ENCODE measurements at places on chromosomes 3 and 15. TPM values are rescaled to one million over a fixed set of nuclear protein-coding genes. Genes with fewer than 3 reads are reported as not detected.
A peak's percentile ranks its signal among the peaks of the same experiment; 100 is the strongest.

FAM98B gene
- 27.8 TPM for total RNA-seq

PIF1 gene
- total RNA-seq, result 4.6 TPM

DNA sequence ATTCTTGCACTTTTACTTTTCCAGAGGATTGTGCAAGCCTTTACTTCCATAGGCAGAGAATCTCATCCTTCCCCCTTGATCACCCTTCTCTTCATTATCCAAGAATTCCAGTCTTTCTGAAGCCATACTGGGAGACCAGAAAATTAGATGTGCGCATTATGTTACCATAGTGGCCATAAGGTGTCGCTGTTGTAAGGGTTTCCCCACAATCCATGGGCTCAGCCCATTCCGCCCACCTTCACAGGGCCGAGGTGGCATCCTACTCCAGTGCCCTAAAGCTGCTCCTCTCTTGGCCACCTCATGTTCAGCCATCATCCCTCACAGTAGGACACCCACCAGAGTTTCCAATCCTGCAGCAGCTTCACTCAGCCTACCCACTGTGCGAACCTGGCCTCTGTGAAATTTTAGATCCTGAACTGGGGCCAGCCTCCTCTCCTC, 35.0 kb downstream of the CTSH start:
- H3K27me3 ChIP-seq, result no peaks in the 10 kb centered on the region
- no peaks in the 10 kb centered on the region for H3K36me3 ChIP-seq
- no peak overlapping the region for H3K27ac ChIP-seq
- DNase-seq, result peak; percentile 23
- H3K4me1 ChIP-seq, result peaks cover 59% of the 10 kb centered on the region

GRCh38 chr3:23648996-23649395, 156.8 kb upstream of the UBE2E1 start:
- H3K27ac ChIP-seq, result no peak overlapping the region
- H3K4me3 ChIP-seq, result no peak overlapping the region
- H3K36me3 ChIP-seq, result no peaks in the 10 kb centered on the region
- no peaks in the 10 kb centered on the region for H3K27me3 ChIP-seq
- no peak for DNase-seq

DOCK3 gene
- total RNA-seq, result 2.9 TPM

CTXN2 gene
- total RNA-seq, result not detected

CPNE4 gene
- total RNA-seq, result 23.2 TPM

DNA sequence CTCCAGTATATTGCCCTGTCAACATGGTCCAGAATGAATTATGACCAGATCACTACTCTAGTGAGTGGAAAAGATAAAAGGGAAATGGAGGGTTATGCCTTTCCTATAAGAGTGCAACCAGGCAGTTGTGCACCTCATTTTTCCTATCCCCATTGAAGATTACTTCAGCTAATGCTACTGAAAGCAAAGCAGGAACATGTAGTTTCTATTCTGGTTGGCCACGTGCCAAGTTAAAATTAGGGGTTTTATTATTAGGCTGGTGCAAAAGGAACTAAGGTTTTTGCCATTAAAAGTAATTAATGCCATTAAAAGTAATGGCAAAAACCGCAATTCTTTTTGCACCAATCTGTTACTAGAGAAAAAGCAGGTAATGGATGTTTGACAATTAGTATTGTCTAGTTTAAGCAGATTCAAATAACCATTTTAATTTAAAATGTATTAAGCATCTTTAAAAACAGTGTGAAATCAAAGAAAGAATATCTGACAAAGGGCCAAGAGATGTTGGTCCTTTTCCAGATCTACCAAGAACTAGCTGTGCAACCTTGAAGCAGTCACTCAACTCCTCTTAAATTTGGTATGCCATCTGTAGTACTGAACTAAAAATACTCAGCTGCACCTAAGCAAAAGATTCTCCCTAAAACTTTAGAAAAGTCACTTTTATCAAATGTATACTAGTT, 567.5 kb upstream of the CCDC54 start:
- H3K27me3 ChIP-seq, result no peaks in the 10 kb centered on the region
- peaks cover 23% of the 10 kb centered on the region for H3K4me1 ChIP-seq
- H3K4me3 ChIP-seq, result no peak overlapping the region
- H3K27ac ChIP-seq, result no peak overlapping the region

DNA sequence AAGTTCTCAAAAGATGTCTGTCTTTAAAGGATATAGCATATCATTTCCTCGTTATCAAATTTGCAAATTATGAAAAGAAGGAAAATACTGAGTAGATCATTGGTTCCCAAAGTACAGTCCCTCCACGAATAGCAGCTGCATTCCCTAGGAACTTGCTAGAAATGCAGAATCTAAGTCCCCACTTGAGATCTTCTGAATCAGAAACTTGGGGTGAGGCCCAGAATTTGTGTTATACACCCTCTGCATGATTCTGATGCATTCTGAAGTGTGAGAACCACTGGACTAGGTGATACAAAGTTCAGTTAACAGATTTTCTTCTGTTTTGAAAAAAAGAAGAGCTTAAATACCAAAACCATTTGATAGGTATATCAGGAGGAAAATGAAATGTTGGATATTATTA, 77.1 kb downstream of the SLC25A26 start:
- H3K27me3 ChIP-seq, result no peaks in the 10 kb centered on the region
- H3K4me3 ChIP-seq, result no peak overlapping the region
- peaks cover 23% of the 10 kb centered on the region for H3K4me1 ChIP-seq
- DNase-seq, result peak; percentile 25
- H3K36me3 ChIP-seq, result no peaks in the 10 kb centered on the region

DNA sequence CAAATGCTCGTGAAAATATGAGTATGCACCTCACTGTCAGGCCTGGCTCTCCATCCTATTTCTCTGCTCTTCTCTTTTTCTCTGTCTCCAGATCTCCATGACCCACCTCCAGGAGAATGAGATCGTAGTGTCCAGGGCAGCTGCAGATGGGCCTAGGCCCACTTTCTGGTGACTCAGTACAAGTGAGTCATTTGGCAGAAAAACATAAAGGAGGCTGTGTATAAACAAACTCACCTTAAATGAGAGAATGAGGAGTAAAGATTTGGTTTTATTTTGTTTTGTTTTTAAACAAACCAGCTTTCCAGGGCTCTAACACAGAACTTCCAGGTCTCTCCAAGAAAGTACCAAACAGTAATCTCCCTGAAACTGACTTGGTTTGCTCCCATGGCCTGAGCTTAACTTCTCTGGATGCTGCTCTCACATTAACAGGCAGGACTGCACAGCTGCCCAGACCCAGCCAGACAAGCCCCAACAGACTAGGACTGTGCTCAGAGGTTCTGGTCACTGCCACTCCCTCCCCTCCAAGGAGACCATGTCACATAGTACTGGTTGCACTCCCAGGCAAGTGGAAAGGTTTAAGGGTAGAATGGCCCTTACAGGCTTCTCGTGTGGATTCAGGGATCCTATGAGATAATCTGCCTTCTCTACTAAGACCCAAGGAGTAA, 1.5 kb upstream of the HEG1 start:
- H3K4me3 ChIP-seq, result no peak overlapping the region
- peaks cover 64% of the 10 kb centered on the region for H3K4me1 ChIP-seq
- DNase-seq, result no peak
- H3K27me3 ChIP-seq, result no peaks in the 10 kb centered on the region
- no peaks in the 10 kb centered on the region for H3K36me3 ChIP-seq

NR2F2 gene
- total RNA-seq, result 22.4 TPM

DNA sequence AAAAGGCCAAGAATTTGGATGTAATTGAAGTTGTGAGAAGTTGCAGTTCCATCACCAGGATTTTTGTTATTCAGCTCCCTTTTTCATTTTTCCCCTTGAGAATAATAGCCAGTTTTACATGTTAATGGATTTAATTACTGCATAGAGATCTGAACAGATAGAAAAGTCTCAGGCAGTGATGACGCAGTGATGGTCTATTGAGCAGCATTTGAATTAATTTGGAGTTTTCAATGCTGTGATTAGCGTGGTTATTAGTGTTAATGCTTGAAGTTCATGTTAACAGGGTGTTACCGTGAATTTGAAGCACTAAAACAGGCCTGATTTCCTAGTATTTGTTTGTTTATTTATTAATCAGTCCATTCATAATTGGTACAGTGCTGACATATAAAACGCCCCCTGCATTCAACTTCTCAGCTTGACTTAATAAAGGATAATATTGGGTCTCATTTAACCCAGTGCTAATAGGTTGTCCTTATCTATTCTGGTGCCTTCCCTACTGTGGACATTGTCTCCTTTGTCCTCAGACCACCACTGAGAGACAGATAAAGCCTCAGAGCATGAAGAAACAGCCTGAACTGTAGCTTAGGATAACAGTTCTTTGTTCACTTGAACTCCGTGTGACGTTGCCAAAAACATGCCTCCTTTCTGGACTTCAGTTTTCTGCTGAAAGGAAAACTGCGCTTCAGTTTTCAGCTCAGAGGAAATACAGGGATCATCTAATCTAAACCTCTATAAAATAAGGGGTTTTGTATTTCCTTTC, 82.4 kb downstream of the RTP4 start:
- H3K27ac ChIP-seq, result no peak overlapping the region
- DNase-seq, result no peak
- no peaks in the 10 kb centered on the region for H3K36me3 ChIP-seq
- no peaks in the 10 kb centered on the region for H3K27me3 ChIP-seq

ECE2 gene
- 0.10 TPM for total RNA-seq

- no peak within 1 kb of the TSS for H3K27ac ChIP-seq
- no peaks in the 10 kb centered on the region for H3K36me3 ChIP-seq
- H3K4me3 ChIP-seq, result no peak within 1 kb of the TSS
- H3K4me1 ChIP-seq, result peaks cover 8% of the 10 kb centered on the region
Observed at GRCh38 chr3:186717039-186717457, at the start of gene KNG1. KNG1 (plus strand) TSS chr3:186717359; CDS start chr3:186717543, 184 bp downstream.

- no peaks in the 10 kb centered on the region for H3K4me1 ChIP-seq
- no peaks in the 10 kb centered on the region for H3K27me3 ChIP-seq
- no peak for DNase-seq
- no peaks in the 10 kb centered on the region for H3K36me3 ChIP-seq
- no peak overlapping the region for H3K4me3 ChIP-seq
Observed at GRCh38 chr15:46117071-46117470, 482.2 kb downstream of the SQOR start.

GRCh38 chr15:60583946-60584345, 105.0 kb upstream of the ICE2 start:
- peaks cover 22% of the 10 kb centered on the region for H3K4me1 ChIP-seq
- no peak for DNase-seq
- no peaks in the 10 kb centered on the region for H3K27me3 ChIP-seq
- H3K27ac ChIP-seq, result no peak overlapping the region

GRCh38 chr15:40847223-40847961, 3.5 kb downstream of the SPINT1 start:
- no peak overlapping the region for H3K27ac ChIP-seq
- H3K4me3 ChIP-seq, result no peak overlapping the region
- H3K27me3 ChIP-seq, result peaks cover 16% of the 10 kb centered on the region
- peak; percentile 46 for DNase-seq
- no peaks in the 10 kb centered on the region for H3K36me3 ChIP-seq
- no peaks in the 10 kb centered on the region for H3K4me1 ChIP-seq

DNA sequence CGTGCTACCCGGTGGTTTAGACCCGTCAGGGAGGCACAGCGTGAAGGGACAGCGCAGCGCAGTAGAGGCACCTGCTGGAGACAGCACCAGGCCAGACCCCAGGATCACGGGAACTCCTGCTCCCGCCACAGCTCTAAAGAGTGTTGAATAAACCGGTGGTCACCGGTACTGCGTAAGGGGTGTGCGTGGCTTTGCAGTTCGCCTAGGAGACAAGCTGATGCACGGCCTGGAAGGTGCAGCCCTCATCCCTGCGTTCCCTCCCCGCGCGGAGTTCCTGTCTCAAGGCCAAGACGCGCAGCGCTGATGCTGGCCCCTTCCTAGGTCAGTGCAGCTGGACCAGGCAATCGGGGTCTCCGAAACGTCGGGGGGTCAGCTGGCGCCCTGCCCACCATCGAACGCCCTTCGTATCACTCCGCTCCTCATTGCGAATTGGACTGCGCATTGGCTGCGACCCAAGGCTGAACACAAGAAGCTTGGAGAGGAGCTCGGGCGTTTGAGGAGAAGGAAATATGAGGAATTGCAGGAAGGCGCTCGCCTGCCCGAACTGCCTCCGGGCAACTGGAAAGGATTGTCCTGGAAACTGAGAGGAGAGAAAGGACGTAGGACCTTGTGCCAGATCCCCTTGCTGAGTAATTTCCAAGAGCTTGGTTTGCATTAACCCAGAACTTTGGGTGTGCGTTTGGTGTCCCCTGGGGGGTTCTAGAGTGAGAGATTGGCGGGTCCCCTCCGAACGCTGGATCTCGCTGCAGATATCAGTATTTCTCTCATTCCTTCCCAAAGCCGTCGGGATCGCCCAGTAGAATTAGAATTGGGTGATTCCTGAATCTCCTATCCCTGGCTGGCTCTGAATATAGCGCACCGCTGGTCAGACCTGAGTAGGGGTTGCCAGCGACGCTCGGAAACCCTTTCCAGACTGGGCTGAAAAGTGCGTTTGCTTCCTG, 2.3 kb upstream of the SOX14 start:
- DNase-seq, result no peak
- H3K4me1 ChIP-seq, result peaks cover 3% of the 10 kb centered on the region
- H3K36me3 ChIP-seq, result no peaks in the 10 kb centered on the region
- peaks cover 75% of the 10 kb centered on the region for H3K27me3 ChIP-seq
- no peak overlapping the region for H3K4me3 ChIP-seq
- no peak overlapping the region for H3K27ac ChIP-seq

- H3K27ac ChIP-seq, result no peak overlapping the region
- H3K27me3 ChIP-seq, result no peaks in the 10 kb centered on the region
- H3K4me1 ChIP-seq, result no peaks in the 10 kb centered on the region
- no peaks in the 10 kb centered on the region for H3K36me3 ChIP-seq
- H3K4me3 ChIP-seq, result no peak overlapping the region
Observed at GRCh38 chr15:69508659-69509058, 56.0 kb downstream of the RPLP1 start.

DNA sequence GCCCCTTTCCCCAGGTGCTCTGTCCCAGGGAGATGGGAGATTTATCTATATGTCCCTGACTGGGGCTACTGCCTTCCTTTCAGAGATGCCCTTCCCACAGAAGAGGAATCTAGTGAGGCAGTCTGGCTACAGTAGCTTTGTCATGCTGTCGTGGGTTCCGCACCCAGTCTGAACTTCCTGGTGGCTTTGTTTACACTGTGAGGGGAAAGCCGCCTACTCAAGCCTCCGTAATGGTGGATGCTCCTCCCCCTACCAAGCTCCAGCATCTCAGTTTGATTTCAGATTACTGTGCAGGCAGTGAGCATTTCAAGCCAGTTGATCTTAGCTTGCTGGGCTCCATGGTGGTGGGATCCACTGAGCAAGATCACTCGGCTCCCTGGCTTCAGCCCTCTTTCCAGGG, 35.4 kb upstream of the SLC7A14 start:
- peaks cover 11% of the 10 kb centered on the region for H3K4me1 ChIP-seq
- no peak overlapping the region for H3K4me3 ChIP-seq
- H3K36me3 ChIP-seq, result no peaks in the 10 kb centered on the region
- DNase-seq, result no peak
- no peak overlapping the region for H3K27ac ChIP-seq
- no peaks in the 10 kb centered on the region for H3K27me3 ChIP-seq

MAGEL2 gene
- 0.09 TPM for total RNA-seq

TYRO3 gene
- total RNA-seq, result 3.5 TPM

DNA sequence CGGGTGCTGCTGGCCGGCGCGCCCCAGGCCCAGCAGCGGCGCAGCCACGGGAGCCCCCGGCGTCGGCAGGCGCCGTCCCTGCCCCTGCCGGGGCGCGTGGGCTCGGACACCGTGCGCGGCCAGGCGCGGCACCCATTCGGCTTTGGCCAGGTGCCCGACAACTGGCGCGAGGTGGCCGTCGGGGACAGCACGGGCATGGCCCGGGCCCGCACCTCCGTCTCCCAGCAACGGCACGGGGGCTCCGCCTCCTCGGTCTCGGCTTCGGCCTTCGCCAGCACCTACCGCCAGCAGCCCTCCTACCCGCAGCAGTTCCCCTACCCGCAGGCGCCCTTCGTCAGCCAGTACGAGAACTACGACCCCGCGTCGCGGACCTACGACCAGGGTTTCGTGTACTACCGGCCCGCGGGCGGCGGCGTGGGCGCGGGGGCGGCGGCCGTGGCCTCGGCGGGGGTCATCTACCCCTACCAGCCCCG, 777 bp downstream of the LOXL1 start:
- H3K27me3 ChIP-seq, result no peaks in the 10 kb centered on the region
- H3K27ac ChIP-seq, result peak overlapping the region; percentile 91
- H3K36me3 ChIP-seq, result peaks cover 1% of the 10 kb centered on the region
- peak; percentile 90 for DNase-seq

Data from heart left ventricle (tissue), 16 donors.